NCI-H345 (cell line): ENCODE measurements at places on chromosomes 7 and 10.
A peak's percentile ranks its signal among the peaks of the same experiment; 100 is the strongest.

GRCh38 chr7:17700138-17700537 lies 240.2 kb downstream of the SNX13 start:
- DNase-seq, result no peak

DNA sequence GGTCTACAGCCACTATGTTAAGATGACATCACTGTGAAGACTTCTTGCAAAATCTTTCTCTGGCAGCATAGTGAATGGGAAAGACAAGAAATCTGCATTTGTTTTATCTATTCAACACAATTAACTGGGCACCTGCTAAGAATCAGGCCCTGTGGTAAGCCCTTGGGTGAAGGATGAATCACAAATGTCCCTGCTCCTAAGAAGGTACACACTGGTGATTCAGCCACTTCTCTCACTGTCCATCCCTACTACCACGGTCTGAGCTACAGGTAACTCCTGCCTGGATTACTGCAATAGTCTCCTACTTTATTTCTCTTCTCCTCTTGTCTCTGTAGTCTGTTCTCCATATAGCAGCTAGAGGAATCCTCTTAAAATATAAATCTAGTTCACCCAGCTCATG lies 116.1 kb downstream of the HIBADH start:
- no peak for DNase-seq

- no peak for DNase-seq
Observed at GRCh38 chr10:22228167-22228938, 10.5 kb upstream of the EBLN1 start.

DNA sequence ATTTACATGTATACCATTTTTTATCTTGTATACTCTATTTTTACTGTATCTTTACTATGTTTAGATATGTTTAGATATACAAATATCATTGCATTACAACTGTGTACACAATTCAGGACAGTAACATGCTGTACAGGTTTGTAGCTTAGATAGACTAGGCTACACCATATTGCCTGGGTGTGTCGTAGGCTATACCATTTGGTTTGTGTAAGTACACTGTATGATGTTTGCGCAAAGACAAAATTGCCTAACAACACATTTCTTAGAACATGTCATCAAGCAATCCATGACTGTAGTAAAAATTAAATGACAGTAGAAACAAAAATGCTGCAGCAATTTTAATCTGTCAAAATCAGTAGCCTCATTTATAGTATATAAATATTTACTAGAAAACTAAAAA lies 812.2 kb downstream of the GRM8 start:
- DNase-seq, result no peak

GRCh38 chr7:108385834-108386422 lies 70.3 kb downstream of the NRCAM start:
- DNase-seq, result peak; percentile 64

- DNase-seq, result no peak
Observed at GRCh38 chr7:92949748-92950147, 113.4 kb upstream of the CDK6 start.

DNA sequence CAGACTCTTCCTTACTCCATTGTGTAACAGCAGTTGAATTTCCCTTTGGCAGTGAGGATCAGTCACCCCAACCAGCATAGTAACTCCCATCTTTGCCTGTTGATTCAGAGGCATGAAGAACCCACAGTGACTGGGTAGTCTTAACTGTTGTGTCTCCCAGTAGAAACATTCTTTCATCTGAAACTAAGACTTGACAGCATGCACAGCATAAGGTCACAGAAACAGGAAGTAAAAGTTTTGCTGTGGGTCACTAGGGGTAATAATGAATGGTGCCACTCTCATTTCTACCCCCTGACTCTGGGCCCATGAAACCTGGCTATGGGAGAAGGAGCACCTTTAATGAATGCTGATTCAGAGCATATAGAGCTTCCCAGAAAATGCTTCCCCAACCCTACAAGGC lies 8.3 kb upstream of the FRMPD2 start:
- no peak for DNase-seq

DNA sequence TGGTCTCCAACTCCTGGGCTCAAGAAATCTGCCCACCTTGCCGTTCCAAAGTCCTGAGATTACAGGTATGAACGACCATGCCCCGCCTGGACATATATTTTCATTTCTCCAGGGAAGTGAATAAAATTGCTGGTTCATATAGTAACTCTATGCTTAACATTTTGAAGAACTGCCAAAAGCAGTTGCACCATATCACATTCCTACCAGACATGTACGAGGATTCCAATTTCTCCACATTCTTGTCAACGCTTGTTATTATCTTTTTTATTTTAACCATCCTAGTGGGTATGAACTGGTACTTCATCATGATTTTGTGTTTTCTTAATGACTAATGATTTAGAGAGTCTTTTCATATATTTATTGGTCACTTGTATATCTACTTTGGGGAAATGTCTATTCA lies 21.9 kb upstream of the CPN1 start:
- no peak for DNase-seq

- DNase-seq, result no peak
Observed at GRCh38 chr7:86991093-86991769, 68.2 kb downstream of the ELAPOR2 start.

DNA sequence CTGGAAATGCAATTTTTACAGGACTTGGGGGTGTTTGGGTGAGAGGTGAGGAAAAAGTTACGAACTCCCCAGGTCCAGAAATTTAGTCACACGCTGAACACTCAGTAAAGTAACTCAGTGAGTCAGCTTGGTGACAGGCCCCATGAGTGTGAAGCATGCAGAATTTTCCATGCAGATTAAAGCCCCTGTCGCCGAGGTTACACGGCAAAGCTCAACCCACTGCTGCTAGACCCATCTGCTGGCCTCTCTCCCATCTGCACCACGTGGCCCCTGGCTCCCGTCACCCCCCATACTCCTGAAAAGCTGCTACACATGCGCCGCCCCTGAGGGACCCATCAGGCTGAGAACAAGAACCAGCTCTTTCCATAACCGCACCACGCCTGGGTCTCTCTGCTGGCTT lies 7.0 kb upstream of the MMP21 start:
- DNase-seq, result no peak

- no peak for DNase-seq
Observed at GRCh38 chr10:128868481-128868880, 598.6 kb upstream of the MGMT start.

DNA sequence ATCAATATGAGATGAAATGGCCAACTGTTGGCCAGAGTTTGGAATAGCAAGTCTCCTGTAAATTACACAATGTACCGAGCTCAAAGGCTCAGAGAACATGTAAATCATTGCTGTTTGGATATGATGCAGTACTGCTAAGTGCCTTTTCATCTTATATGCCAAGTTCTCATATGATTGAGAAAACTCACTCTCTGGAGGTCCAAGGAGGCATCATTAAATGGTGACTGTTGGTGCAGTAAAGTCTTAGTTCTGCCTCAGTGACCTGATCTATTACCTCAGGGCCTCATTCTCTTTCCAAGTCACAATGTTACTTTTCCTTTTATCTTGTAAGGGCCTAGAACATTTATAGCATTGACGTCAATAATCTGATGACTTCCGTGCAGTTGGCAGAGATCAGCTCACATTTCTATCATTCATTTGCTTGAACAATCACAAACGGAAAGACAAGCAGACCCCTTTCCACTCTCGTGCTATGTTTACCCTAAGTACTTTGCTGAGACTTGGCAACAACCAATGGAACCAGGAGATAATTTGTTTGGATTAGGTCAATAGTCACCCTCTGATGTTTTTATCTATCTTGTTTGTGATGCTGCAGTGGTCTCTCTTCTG lies 32.6 kb upstream of the PDK4 start:
- DNase-seq, result peak; percentile 23

GRCh38 chr10:17662193-17663138 lies 18.5 kb downstream of the STAM start:
- DNase-seq, result no peak

GRCh38 chr7:4849390-4849789 lies 12.4 kb downstream of the PAPOLB start:
- DNase-seq, result peak; percentile 84

- DNase-seq, result no peak
Observed at GRCh38 chr10:133067149-133068105, 20.3 kb upstream of the ADGRA1 start.

DNA sequence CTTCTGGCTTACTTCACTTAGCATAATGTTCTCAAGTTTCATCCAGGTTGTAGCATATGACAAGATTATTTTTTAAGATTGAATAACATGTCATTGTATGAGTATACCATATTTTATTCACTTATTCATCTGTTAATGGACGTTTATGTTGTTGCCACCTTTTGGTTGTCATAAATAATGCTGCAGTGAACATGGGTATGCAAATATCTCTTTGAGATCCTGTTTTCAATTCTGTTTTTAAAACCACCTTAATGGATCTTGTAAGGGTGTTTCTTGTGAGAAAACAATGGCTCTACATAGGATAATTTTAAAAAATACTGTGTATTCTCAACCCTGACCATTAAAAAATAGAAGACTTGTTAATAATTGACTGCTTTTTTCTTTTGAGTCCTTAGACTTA lies 290.7 kb upstream of the TMEM229A start:
- DNase-seq, result no peak

- DNase-seq, result no peak
Observed at GRCh38 chr10:27359792-27360355, 119.3 kb upstream of the ACBD5 start.

- no peak for DNase-seq
Observed at GRCh38 chr7:92177362-92177761, 1.6 kb downstream of the LRRD1 start.

GRCh38 chr7:95427166-95427565 lies 7.7 kb downstream of the PON2 start:
- no peak for DNase-seq

DNA sequence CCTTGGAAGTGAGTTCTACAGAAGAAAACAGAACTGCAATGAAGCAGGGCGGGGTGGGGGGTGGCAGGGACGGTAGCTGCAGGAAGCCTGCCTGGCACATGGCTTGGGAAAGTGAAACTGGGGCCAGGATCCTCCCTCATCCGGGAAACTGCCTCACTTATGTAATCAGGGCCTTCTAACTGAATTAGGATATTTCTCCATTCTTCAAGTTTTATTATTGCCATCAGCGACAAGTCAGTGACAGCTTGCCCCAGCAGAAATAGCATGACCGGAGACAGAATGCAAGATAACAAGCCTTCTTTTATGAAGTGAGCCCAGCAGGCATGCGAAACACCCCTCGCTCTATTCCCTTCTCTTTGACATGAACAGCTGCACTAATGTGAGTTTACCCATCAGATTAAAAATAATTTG lies 77.5 kb upstream of the CACUL1 start:
- no peak for DNase-seq

DNA sequence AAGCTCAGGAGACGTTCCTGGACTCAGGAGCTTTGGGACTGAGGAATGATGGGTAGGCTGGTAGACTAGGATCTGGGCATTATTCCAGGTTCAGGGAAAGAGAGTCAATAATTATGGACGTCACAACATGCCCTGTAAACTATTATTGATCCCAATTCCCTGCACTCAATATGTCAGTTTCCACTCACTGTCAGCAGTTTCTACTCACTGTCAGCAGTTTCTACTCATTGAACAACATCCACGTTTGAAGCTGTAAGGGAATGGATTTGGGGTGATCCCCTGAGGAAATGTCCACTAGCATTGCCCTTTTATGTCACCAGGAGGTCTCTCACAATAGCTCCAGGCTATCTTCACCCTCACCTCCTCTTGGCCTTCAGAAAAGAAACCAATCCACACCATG lies 1268.6 kb downstream of the TYW1 start:
- no peak for DNase-seq

DNA sequence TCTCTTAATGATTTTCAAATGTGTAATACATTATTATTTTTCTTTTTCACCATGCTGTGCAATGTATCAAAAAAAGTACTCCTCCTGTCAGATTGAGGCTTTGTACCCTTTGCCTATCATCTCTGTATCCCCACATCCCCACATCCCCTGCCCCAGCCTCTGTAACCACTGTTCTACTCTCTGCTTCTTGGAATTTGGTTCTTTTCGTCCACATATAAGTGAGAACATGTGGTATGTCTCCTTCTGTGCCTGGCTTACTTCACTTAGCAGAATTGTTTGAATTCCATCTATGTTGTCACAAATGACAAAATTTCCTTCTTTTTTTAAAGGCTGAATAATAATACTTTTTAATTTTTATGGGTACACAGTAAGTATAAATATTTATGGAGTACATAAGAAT lies 13.8 kb downstream of the TAF3 start:
- no peak for DNase-seq

GRCh38 chr10:84398696-84399095 lies 70.3 kb downstream of the CCSER2 start:
- no peak for DNase-seq

DNA sequence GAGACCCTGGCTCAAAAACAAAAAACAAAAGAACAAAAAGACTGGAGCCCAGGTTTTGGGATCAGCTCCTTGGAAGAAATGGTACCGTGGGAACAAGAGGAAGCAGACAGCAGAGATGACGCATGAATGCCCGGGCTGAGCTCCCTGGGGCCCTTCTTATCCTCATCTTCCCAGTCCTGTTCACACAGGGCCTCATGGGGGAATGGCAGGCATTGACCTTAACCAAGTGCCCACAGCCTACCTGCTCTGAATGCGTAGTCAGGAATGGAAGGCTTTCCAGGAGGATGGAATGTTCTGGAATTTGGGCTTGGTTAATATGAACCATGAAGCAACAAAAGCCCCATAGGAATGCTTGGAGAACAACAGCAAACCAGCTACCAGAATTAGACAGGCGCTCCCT lies 154.7 kb downstream of the PRPF18 start:
- DNase-seq, result no peak

DNA sequence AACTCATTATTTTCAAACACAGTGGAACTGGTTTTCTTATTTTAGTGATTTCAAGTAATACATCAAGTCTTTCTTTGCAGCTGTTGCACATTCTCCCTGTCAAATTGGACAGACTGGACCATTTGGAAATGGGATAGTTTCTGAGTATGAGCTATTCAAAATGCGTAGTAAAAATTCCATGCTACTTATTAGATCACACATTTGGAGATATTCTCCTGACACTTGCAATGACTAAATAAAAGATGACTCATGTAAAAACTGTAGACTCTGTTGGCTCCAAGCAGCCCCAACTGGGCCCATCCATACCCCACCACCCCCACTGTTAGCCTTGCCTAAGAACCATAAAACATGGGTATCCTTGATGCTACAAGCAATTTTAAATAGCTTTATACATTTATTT lies 25.9 kb upstream of the BICC1 start:
- DNase-seq, result no peak

DNA sequence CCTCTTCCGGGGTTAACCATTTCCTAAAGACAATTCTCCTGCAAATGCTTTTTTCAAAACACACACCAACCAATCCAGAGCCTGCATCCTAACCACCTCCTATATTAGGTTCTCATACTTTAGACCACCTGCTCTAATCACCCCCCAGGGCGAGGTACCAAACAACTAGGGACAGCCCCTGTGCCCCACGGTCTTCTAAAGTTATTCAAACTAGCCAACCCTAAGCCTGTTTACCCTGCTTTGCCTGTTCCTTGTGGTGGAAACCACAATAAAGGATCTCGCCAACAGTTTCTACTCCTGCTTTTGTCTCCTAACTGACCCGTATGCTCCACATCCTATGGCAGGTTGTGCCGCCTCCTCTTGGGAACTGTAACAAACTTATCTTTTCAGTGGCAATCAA lies 21.1 kb downstream of the SP4 start:
- DNase-seq, result no peak
